ENCODE measurements at places on chromosomes 4 and X.

GRCh38 chr4:113065629-113066028 lies 16.2 kb downstream of the ANK2 start:
- DNase-seq: no peak

DNA sequence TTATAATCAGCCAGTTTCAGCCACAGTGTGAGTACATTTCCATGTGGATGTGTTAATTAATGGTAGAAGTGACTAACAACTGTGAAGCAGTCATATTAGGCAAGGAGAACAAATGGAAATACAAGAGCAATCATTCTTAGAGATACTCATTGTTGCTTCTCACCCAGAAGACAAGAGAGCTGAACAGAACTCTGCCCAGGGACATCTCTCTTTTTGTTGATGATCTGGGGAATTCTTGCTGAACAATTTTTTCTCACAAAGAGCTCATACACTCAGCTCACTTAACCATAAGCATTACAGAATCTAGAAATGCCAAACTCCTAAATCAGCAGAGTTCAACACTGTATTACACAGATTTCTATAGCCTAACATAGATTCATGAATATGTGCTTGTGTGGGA lies 150.1 kb downstream of the COMMD8 start:
- no peak for DNase-seq

DNA sequence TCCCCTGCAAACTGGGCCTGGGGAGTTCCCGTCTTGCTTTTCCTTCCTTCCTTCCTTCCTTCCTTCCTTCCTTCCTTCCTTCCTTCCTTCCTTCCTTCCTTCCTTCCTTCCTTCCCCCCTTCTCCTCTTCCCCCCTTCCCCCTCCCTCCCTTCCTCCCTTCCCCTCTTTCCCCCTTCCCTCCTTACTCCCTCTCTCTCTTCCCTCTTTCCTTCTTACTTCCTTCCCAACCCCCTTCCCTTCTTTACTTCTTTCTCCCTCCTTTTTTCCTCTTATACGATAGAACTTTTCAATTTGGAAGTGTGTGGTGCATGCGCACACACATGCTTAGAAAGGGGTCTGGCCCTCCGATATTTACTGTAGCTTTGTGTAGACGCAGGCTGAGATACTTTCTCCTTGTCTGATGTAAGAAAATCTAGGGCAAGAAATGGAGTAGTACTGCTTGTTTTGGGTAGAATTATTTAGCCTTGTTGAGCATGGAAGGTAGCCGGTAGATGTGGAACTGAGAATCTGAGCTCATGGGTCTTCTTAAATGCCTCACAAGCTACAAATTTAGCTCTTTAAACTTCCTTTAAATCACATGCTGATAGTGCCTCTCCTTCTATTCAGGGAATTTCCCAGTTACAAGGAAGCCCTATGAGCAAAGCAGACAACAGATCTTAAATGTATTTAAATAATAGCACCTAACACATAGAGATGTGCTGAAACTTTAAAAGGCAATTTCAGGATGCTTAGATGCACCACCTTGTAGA lies 189.6 kb downstream of the GPAT3 start:
- no peak for DNase-seq

DNA sequence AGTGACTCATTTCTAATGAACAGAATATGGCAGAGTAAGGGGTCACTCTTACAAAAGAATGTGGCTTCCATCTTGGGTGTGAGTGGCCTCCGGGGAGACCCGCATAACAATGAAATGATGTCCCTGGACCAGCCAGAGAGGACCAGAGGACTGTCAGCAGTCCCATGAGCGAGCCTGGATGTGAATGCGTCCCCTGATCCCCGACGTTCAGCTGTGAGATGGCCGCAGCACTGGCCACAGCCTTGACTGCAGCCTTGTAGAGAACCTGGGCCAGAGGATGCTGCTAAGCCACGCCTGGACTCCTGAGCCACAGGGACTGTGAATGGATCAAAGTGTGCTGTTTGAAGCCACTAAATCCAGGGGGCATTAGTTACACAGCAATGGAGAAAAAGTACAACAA lies 53.8 kb downstream of the MTNR1A start:
- DNase-seq: no peak

- DNase-seq: no peak
These were observed 34.1 kb downstream of the SETD7 start for GRCh38 chr4:139521754-139522401.

DNA sequence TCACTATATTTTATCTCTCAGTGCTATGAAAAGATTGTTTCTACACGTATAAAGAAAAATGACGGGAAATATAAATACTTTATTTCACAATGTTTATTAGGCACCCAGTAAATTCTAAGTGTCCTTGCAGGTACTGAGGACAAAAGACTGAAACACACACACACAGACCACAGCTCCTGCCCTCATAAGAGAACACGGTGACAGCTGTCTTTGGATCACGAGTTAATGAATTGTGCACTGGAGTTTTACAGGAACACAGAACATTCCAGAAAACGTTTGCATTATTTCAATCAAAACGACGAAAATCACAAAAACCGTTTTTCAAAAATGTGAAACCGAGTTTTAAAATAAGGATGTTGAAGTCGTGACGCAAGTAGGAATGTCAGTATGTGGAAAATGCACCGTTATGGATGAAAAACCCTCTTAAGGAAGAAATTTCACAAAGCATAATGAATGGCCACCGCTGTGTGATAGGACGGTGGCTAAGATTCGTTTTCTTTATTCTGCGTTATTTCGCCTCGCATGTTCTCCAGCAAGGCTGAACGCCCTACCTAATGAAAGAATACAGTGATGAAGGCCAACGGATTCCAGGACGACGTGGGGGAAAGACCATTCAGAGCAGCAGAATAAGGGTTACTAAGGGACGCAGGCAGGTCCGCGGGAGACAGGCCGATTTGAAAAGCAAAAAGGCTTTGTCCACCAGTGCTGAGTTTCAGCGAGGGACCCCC lies 24.2 kb downstream of the FAM156A start:
- DNase-seq: no peak

GRCh38 chr4:173332021-173332487 lies 2.1 kb downstream of the HMGB2 start:
- DNase-seq: peak; percentile 53

GRCh38 chr4:94798808-94799207 lies 41.1 kb downstream of the BMPR1B start:
- no peak for DNase-seq

DNA sequence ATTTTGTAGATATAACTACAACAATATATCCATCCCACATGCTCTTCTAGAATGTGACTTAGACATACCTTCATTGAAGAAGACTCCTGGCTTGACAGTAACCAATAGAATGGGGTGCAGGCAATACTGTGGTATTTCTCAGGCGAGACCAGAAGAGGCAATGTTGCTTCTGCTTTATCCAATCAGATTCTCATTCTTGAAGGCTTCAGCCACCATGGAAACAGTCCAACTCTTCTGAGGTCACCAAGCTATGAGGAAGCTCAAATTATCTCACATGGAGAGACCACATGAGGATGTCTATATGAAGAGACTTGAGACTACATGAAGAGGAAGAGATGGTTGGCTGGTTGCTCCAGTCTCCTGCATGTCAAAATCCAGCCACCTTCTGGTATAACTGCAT lies 469.9 kb downstream of the PCDH10 start:
- DNase-seq: peak; percentile 8
